Activated CD4-positive, alpha-beta memory T cell treated with anti-CD3 and anti-CD28 coated beads, Interleukin-2, amount 10 ng/mL, durations not matched to agents 7 days and 5 days (primary cell): ENCODE measurements at places on chromosomes 6 and 20. TPM values are rescaled to one million over a fixed set of nuclear protein-coding genes. Genes with fewer than 3 reads are reported as not detected.

DNA sequence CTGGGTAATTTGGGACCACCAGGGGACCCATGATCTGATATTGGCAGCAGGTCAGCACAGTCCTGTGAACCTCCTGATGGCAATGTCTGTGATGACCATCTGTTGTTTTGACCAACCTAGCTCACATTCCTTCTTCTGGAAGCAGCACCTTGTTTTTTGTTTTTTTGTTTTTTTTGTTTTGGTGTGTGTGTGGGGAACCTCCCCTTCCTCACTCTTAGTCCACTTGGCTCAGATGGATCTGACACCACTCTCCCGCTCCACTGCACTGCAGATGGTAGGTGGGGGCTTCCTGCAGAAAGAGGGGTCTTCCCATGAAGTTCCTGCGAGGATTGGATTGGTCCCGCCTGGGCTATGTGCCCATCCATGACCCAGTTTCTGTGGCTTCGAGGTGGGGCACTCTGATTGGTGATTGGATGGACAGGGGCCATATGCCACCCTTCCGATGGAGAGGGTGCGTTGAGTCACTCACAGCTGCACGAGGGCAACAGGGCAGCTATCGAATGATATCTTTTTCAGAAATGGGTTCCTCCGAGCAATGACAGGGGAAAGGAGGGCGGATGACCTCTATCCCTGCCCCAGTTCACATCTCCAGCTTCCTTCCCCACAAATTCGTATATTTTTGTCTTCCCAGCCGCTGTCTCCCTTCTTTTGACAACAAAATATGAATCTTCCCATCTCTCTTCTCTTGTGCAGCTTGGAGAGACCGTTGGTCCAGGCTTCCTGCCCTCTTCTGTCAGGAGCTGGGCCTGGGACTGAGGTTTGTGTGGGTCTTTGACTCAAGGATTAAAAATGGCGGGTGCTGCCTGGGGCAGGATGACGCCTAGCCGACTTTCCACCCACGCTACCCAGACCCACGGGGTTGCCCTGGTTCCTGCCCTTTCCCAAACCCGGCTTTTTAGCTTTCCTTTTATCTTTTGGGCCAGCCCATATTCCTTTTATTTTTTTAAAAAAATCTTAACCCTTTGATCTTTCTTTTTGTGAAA, 132.1 kb upstream of the KCNG1 start:
- DNase-seq, result no peak

DNA sequence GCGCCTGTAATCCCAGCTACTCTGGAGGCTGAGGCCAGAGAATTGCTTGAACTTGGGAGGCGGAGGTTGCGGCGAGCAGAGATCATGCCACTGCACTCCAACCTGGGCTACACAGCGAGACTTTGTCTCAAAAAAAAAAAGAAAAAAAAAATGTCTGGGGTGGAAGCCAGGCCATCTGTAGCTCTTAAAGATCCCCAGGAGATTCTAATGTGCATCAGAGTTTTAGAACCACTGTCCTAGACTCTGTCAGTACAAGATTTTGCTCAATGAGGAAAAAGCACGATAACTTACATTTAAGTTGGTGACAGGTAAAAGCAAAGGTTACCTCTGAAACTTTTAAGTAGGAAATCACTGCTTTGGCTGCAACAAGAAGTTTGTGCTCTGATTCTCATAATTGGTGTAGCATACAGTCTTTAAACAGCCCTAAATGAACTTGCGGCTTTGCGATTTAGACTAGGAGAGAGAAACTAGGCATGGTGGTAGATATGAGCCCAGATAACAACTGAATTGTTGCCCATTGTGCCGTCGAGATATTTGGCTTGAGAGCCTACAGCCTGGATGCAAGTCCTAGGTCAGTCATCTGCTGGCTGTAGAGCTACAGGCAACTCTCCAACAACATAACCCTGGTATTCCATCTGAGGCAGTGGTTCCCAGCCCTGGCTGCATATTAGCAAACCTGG, 67.2 kb downstream of the BACH2 start:
- no peak for DNase-seq

GRCh38 chr6:131130554-131130940, 4.7 kb upstream of the AKAP7 start:
- no peak for DNase-seq

- DNase-seq, result no peak
These were observed 626.3 kb downstream of the TENT5A start for GRCh38 chr6:81126150-81126549.

- no peak for DNase-seq
These were observed 361.6 kb upstream of the MARCKS start for GRCh38 chr6:113495521-113495920.

GRCh38 chr6:155244434-155244833, 19.4 kb upstream of the CLDN20 start:
- no peak for DNase-seq

Gene SIRPD
- total RNA-seq, result not detected
